ENCODE measurements at places on chromosomes 2 and 18. TPM values are rescaled to one million over a fixed set of nuclear protein-coding genes. Genes with fewer than 3 reads are reported as not detected.
A peak's percentile ranks its signal among the peaks of the same experiment; 100 is the strongest.

The CELF4 gene
- total RNA-seq, result 1.9 TPM

DNA sequence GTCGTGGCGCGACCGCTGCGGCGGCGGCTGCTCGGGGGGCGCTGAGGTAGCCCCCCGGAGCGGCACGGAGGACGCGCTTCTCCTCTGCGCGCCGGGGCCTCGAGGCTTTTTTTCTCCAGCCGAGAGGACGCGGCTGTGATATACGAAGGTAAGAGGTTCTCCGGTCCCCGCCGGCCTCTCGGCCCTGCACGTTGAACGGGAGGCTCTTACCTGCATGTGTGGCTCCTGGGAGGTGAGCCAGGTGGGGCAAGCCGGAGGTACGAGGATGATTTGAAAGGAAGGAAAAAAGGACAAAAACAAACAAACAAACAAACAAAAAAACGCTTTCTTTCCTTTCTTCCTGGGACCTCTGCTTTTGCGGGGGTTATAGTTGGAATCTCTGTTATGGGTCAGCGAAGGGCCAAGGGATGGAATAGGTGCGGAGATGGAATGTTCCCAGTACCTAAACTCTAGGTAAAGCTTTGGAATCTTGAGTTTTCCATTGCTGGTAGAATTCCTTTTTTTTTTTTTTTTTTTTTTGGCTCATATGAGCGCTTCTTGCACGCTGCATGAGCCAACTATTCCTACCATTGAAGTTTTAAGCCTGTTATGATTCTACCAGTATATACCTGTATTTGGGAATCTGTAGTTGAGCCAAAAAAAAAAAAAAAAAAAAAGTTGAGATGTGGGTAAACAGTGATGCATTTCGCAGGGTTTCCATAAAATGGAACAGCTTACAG lies 674 bp downstream of the PTPN4 start:
- H3K27me3 ChIP-seq, result no peaks in the 10 kb centered on the region
- peak overlapping the region; percentile 86 for H3K27ac ChIP-seq
- no peak for DNase-seq
- H3K36me3 ChIP-seq, result peaks cover 8% of the 10 kb centered on the region
- H3K4me3 ChIP-seq, result peak overlapping the region; percentile 91

The LAMA3 gene
- 44.4 TPM for total RNA-seq

GRCh38 chr2:156958374-156958773 lies 299.1 kb upstream of the GALNT5 start:
- no peaks in the 10 kb centered on the region for H3K36me3 ChIP-seq
- H3K27me3 ChIP-seq, result no peaks in the 10 kb centered on the region
- no peak overlapping the region for H3K27ac ChIP-seq
- DNase-seq, result no peak
- no peaks in the 10 kb centered on the region for H3K4me1 ChIP-seq

DNA sequence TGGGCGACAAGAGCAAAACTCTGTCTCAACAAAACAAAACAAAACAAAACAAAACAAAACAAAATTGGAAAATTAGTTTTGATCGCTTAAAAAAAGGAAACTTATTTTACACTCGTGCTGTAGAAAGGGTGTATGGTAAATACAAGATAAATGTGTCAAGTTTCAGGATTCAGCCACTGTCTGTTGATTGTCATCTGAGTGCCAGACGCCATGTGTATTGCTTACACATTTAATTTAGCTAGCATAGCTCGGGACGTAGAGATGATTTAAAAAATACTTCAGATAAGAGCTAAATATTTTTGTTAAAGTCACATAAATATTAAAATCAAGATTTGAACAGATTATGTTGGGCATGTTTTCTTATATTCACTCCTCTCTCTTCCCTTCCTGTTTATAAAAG lies 568.1 kb upstream of the ZNF804A start:
- H3K4me3 ChIP-seq, result no peak overlapping the region
- no peak overlapping the region for H3K27ac ChIP-seq
- H3K27me3 ChIP-seq, result no peaks in the 10 kb centered on the region

The MAP4K4 gene
- 100 TPM for total RNA-seq

DNA sequence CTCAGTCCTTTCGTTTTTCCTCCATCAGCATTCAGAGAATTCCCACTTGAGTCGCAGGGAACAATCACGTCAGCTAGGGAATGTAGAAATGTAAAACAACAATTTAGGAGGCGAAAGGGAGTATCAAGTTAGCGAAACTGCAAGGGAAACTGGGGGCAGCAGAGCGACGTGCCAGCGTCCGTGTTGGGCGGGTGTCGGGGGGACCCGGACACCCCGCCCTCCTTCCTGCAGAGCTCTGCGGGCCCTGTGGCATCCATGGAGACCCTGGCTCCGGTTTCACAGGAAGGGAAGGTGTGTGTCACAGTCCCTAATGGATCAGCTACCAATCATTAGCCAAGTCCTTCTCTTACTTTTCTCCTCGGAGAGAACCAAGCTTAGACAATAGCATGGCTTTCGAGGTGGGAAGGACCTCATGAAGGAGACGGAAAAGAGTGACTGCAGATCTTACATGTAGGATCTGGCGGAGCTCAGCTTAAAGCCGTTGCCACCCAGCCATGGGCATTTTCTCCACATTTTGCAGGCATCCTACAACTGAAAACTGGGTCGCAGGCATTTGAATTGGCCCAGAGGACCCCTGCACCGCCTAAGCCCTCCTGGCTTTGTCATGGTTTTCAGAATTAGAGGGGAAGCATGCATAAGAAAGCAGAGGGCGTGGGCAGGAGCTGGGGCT lies 33.7 kb downstream of the SOX11 start:
- H3K4me1 ChIP-seq, result no peaks in the 10 kb centered on the region
- H3K27ac ChIP-seq, result no peak overlapping the region
- H3K27me3 ChIP-seq, result peaks cover 9% of the 10 kb centered on the region
- no peaks in the 10 kb centered on the region for H3K36me3 ChIP-seq
- H3K4me3 ChIP-seq, result no peak overlapping the region
- no peak for DNase-seq

DNA sequence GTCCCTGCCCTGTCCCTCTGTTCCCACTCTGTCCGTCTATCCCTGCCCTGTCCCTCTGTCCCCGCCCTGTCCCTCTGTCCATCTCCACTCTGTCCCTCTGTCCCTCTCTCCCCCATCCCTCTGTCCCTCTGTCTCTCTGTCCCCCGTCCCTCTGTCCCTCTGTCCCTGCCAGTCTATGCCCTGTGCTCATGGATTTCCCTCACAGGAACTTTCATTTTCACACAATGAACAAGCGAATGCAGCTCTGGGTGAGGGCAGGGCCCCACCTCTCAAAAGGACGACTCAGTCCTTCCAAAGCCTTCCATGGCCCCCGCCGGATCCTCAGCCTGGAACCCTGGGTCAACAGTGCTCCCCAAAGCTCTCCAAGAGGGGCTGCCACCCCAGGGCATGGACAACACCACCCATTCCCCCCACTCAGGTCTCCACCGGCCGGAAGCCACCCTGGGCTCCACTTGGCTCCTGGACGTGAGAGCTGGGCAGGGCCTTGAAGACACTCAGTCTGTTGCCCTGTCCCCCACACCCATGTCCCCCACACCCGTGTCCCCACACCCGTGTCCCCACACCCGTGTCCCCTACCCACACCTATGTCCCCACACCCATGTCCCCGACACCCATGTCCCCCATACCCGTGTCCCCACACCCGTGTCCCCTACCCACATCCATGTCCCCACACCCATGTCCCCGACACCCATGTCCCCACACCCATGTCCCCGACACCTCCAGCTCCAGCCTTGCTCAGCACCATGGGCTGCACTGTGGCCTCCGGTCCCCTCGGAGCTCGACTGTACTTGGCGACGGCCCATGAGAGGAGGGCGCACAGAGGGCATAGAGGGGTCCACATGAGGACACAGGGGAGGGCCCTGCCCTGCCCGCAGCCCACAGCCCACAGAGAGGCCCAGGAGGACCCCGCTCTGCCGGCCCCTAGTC lies 156.0 kb downstream of the PXDN start:
- no peak overlapping the region for H3K27ac ChIP-seq
- no peak for DNase-seq
- peaks cover 34% of the 10 kb centered on the region for H3K4me1 ChIP-seq
- H3K27me3 ChIP-seq, result peaks cover 9% of the 10 kb centered on the region
- no peaks in the 10 kb centered on the region for H3K36me3 ChIP-seq
- H3K4me3 ChIP-seq, result no peak overlapping the region

GRCh38 chr2:225510796-225511195 lies 111.3 kb downstream of the NYAP2 start:
- H3K27me3 ChIP-seq, result no peaks in the 10 kb centered on the region
- DNase-seq, result no peak
- no peak overlapping the region for H3K27ac ChIP-seq
- peaks cover 10% of the 10 kb centered on the region for H3K4me1 ChIP-seq
- no peaks in the 10 kb centered on the region for H3K36me3 ChIP-seq

DNA sequence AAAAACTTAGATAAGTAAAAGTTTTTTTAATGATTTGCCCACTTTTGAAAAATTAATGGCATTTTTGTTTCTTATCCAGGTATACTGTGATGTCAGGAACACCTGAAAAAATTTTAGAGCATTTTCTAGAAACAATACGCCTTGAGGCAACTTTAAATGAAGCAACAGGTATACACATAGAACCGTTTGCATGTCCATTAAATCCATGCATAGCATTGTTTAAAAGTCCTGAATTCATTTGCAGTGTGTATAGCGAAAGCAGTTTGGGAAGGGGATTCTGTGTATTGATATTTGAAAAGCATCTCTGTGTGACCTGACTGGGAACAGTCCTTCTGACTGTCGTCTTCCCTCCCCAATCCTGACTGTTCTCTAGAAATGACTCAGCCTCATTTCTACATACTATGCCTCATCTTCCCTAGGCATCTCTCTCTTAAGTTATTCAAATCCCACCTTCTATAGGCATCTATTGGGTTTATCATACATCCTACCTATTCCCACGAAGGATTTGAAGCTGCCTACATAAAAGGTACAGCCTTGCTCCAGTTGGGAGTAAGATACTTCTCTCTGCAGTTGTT lies 79.2 kb upstream of the MAP3K20 start:
- peaks cover 67% of the 10 kb centered on the region for H3K4me1 ChIP-seq
- H3K27ac ChIP-seq, result peak overlapping the region; percentile 90
- H3K36me3 ChIP-seq, result no peaks in the 10 kb centered on the region
- DNase-seq, result peak; percentile 44
- peak overlapping the region; percentile 2 for H3K4me3 ChIP-seq

DNA sequence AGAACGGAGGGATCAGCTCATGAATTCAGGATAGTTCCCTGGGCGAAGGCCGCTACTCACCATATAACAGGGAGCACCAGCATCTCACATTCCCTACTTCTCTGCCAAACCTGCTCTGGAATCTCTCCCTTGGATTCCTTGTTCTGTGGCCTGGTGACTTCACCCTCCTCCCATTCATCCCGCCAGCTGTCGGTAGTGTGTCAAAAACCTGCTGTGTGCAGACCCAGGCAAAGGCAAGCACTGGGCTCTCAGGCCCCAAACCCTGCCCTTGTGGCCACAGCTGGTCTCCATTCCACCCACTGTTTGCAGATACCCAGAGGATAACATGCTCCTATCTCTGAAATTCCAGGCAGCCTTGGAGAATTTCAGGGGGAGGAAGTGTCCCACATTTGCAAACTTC lies 151.6 kb downstream of the CAPN13 start:
- no peaks in the 10 kb centered on the region for H3K4me1 ChIP-seq
- H3K27me3 ChIP-seq, result no peaks in the 10 kb centered on the region
- no peak overlapping the region for H3K27ac ChIP-seq
- H3K4me3 ChIP-seq, result no peak overlapping the region
- H3K36me3 ChIP-seq, result no peaks in the 10 kb centered on the region

The L3MBTL4 gene
- not detected for total RNA-seq

DNA sequence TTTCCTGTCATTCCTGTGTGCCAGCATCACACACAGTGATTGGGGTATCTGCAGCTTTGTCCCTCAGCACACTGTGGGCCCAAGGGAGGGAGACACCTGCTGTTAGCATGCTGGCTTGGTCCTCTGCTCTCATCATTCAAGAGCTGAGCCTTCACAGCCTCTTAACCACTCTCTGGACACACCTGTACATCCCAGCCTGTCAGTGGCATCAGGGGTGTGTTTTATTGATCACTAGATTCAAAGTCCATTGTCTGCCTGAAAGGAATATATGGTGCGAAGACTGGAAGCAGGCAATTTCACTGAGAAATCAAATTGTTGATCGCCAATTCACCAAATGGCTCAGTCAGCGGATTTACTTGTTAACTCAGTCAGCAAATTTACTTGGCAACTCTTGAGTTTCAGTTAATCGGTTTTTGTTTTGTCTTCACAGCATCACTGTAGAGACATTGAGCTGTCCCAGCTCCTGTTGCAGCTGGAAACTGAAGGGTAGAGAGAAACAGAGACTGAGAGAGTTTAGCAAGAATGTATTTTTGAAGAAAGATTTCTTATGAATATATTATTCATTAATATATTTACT lies 56.3 kb upstream of the TMEM200C start:
- no peaks in the 10 kb centered on the region for H3K27me3 ChIP-seq
- H3K36me3 ChIP-seq, result no peaks in the 10 kb centered on the region
- no peak overlapping the region for H3K27ac ChIP-seq
- H3K4me3 ChIP-seq, result no peak overlapping the region
- DNase-seq, result no peak
- H3K4me1 ChIP-seq, result no peaks in the 10 kb centered on the region

DNA sequence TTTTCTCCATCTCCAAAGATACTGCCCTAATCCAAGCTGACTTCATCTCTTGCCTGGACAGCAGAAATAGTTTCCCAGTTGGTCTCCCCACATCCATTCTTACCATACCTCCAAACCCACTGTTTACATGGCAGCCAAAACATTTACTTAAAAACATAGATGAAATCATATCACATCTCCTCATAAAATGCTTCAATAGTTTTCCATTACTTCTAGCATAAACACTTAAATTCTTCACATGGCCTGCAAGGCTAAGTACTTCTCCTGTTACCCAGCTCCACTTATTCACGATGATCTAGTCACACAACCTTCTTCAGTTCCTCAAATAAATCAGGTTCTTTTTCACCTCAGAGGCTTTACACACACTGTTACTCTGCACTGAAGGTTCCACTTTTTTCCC lies 185.8 kb upstream of the ACVR2A start:
- no peaks in the 10 kb centered on the region for H3K4me1 ChIP-seq
- no peak overlapping the region for H3K4me3 ChIP-seq
- no peaks in the 10 kb centered on the region for H3K27me3 ChIP-seq
- no peaks in the 10 kb centered on the region for H3K36me3 ChIP-seq

The TTL gene
- total RNA-seq, result 25.4 TPM

GRCh38 chr18:59540346-59540745 lies 156.9 kb downstream of the CCBE1 start:
- no peaks in the 10 kb centered on the region for H3K36me3 ChIP-seq
- H3K4me1 ChIP-seq, result no peaks in the 10 kb centered on the region
- H3K27ac ChIP-seq, result no peak overlapping the region
- H3K27me3 ChIP-seq, result no peaks in the 10 kb centered on the region
- DNase-seq, result no peak

The RBM44 gene
- 1.5 TPM for total RNA-seq

DNA sequence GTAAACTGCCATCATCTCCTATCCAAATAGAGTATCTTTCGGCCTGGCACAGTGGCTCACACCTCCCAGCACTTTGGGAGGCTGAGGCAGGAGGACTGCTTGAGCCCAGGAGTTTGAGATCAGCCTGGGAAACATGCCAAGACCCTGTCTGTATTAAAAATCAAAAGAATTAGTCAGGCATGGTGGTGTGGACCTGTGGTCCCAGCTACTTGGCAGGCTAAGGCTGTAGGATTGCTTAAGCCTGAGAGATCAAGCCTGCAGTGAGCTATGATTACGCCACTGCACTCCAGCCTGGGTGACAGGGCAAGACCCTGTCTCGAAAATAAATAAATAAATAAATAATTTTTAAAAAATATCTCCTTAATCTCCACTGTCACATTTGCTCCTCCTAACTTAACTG lies 14.7 kb upstream of the ARPC2 start:
- no peaks in the 10 kb centered on the region for H3K36me3 ChIP-seq
- H3K4me3 ChIP-seq, result no peak overlapping the region
- no peak overlapping the region for H3K27ac ChIP-seq
- no peak for DNase-seq

- H3K27ac ChIP-seq, result no peak overlapping the region
- no peak for DNase-seq
- H3K4me1 ChIP-seq, result no peaks in the 10 kb centered on the region
- H3K36me3 ChIP-seq, result no peaks in the 10 kb centered on the region
- no peak overlapping the region for H3K4me3 ChIP-seq
- no peaks in the 10 kb centered on the region for H3K27me3 ChIP-seq
These were observed 16.5 kb downstream of the PASK start for GRCh38 chr2:241132538-241133435.

The TEX44 gene
- not detected for total RNA-seq
